ENCODE measurements at places on chromosomes 7 and 10.

DNA sequence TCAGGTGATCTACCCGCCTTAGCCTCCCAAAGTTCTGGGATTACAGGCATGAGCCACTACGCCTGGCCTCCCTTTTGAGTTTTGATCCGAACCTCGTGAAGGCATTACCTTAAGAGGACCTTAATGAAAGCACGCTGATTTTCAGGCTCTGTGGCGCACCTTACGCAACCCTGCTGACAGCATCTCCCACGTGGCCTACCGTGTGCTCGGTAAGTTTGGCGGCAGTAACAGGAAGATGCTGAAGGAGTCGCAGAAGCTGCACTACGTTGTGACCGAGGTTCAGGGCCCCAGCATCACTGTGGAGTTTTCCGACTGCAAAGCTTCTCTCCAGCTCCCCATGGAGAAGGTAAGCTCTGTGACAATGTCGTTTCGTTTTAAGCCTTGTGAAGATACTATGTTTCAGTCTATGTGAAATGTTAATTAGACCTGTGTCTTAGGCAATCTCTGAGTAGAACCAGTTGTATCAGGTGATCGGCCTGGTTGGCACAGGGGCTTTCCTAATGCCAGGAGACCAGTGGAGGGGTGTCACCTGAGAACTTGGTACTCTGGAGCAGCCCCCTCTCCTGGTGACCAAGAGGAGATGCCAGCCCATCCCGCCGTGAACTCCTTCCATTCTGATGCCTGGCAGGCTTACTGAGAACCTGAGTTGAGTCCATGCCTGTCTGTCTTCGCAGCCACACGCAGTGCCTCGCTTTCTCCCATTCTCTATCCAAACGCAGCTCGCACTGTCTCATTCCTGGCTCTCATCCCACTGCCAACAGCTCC lies 43.5 kb downstream of the TRRAP start:
- no peak for DNase-seq

DNA sequence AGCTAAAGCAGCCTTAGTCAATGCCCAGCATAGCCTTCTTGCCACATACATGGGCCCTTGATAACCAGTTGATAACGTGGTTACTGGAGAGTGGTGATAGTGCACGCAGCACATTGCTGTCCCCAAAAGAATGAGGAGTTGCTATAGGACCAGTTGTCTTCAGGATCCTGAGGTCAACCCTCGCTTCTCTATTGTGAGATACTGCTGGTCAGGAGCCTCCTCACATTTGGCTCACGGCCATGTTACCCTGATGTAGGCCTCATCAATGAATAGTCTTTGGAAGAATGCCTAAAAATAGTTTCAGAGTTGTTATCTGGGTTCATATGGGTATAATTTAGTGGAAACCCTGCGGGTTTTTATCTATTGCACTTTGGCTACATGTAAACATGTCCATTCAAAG lies 230.7 kb downstream of the VTI1A start:
- no peak for DNase-seq

DNA sequence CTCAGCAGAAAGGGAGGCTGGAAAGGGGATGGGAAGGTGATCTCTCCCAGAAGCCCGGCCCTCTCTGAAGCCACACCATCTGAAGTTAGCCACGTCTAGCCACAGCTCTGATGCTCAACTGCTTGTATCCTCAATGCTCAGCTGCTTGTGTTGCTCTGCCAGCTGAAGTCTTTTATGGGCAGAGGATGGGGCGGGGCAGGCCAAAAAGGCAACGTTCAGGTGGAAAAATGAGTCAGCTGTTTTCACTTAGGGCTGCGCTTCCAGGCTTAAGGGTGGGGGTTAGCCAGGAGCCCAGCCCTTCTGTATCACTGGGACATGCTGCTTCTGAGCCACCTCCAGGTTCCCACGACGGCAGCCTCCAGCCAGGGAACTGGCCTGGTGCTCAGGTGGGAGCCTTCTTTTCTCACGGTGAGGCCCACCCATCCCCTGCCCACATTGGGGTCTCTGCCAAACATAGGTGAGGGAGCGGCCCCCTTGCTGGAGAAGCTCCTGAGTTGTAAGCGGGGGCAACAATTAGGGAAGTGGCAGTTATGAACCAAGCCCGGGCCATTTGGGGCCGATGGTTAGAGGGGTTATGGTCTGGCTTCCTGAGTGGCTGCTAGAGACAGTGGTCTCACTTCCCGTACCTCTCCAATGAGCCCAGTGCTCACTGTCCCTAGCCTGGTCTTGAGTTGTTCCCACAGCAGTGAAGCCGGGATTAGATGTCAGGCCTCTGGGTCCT lies 44.9 kb upstream of the CNPY1 start:
- no peak for DNase-seq

GRCh38 chr10:78250313-78251015 lies 216.8 kb downstream of the RPS24 start:
- DNase-seq, result no peak

- DNase-seq, result no peak
Measured at GRCh38 chr7:26155531-26156375, 3.8 kb downstream of the NFE2L3 start.

DNA sequence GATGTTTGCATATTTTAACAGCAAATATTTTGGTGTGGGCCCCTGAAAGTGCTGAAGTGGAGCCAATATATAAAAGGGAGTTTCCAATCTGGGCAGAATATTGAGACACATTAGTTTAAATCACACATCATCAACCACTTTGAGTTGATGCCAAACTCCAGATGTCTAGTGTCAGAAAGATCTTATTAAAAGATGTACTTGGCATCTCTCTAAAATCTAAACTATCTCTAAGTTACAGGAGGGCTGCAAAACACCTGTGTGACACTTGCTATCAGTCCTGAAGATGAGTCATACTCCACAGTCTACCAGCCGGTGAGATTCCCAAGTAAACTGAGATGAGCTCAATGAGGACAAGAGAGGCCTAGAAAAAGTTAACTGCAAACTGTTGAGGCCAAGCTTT lies 11.4 kb downstream of the JAZF1 start:
- no peak for DNase-seq

GRCh38 chr10:21329995-21330627 lies 195.4 kb downstream of the SKIDA1 start:
- no peak for DNase-seq

DNA sequence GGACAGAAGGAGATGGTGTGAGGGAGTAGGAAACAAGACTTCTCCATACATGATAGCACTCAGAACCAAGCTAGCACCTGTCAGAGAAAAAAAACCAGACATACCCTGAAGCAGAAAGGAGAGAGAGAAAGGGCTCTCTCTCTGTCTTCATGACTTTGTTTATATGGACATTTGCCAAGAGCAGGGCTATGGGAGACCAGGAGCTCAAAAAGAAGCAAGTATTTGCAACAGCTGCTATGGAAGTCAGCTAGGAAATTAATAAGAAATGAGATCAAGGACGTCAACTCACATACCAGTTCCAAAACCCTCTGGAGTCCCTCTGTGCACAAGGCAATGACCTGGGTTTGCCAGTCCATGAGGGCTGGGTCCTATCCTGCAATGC lies 111.6 kb downstream of the SGMS1 start:
- DNase-seq, result no peak

- DNase-seq, result no peak
Measured at GRCh38 chr7:5700391-5700985, 81.0 kb downstream of the RNF216 start.

GRCh38 chr10:126062131-126063032 lies 166.0 kb downstream of the FANK1 start:
- no peak for DNase-seq

DNA sequence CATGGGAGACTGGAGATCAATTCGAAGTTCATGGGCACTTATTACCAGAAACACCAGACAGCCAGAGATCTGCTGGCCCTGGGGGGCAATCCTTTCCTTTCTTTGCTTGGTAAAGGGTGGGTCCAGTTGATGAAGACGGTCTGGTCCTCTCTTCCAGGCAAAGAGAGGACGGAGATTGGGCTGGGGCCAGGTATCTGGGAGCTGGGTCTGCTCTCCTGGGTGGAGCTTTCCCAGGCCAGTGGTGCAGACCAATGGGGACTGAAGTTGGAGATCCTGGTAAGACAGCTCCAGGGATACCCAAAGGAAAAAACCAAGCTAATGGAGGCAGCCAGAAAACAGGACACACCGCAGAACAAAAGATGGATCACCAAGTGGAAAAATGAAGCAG lies 18.3 kb downstream of the NOD1 start:
- no peak for DNase-seq

DNA sequence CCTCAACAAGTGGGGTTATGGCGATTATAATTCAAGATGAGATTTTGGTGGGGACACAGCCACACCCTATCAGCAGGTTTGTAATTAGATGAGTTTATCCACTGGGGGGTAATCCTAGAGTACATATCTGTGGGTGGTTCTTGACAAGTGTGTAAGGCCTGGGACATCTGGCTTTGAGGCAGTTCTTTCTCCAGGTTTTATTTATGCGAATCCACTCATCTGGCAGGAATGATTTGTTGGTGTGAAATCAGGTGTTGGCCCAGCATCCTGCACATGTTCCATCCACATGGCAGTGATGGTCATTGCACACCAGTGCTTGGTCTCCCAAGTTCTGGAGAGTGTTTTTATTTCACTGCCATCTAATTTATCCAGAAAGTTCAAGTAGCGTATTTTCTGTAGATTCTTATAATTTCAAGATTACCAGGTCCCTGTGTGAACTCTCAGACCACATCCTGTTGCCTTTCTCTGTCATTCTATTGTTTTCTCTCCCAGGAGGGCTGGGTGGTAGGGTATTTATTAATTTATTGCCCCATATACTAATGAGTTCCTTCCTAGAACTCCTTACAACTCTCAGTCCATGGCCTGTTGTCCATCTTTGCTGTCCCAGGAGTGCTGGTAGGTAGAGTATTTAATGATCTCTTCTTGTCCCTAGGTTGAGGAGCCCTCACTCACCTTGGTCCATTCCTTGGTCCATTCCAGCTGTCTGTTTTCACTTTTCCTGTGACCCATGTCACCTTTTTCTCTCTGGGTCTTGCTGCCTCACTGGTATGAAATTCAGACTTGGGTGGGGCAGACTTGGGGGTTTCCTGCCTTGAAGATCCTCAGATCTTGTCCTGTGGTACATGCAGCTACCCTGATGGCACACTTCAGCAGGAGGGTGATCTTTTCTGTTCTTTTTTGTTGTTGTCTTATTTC lies 10.4 kb downstream of the RALA start:
- no peak for DNase-seq

- DNase-seq, result no peak
Measured at GRCh38 chr10:127757033-127757432, 20.0 kb downstream of the FOXI2 start.

DNA sequence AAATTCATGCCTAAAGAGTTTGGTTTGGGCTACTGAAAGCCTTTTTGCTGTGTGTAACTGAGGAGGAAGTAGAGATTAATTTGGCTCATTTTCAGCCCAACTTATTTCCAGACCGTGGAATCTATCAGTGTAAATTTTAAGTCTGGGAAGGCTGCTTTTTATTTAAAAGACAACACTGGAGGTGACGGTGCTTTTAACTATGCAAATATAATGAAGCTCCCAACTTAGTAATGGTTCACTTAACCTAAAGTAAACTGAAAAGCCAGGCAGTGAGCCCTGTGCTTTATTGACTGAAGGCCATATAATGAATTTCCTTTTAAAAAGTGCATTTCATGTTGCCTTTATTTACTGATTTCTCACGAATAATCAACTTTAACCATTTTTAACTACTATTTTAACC lies 127.2 kb downstream of the NPY start:
- no peak for DNase-seq

DNA sequence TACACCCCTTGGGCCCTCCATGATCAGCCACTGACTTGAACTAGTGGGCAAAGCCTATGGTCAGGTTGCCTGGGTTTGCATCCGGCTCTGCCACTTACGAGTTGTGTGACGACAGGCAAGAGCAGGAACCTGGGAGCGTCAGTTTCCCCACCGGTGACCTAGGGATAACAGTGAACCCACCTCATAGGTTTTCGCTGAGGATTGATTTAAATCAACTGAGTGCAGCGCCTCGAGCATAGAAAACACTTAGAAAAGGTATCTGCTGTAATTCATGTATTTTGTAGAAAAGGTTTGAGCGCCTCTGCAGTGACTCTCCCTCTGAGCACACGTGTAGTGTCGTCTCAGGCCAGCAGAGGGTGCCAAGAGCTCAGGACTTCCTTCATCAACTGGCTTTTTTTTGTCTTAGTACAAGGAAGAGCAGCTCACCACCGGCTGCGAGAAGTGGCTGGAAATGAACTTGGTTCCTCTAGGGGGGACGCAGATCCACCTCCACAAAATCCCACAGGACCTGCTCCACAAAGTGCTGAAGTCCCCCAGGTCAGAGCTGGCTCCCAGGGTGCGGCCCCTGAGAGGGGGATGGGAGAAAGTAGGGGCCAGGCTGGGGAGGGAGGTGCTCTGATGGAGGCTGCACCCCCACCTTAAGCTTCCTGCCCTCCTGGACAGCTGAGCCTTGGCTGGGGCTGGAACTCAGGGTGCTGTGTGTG lies 27.7 kb downstream of the BTBD16 start:
- DNase-seq, result peak; percentile 57

GRCh38 chr10:78225594-78225993 lies 191.9 kb downstream of the RPS24 start:
- DNase-seq, result no peak

- DNase-seq, result no peak
Measured at GRCh38 chr10:125656523-125656922, 26.4 kb downstream of the TEX36 start.

GRCh38 chr10:87605628-87606251 lies 53.9 kb upstream of the PAPSS2 start:
- DNase-seq, result no peak

DNA sequence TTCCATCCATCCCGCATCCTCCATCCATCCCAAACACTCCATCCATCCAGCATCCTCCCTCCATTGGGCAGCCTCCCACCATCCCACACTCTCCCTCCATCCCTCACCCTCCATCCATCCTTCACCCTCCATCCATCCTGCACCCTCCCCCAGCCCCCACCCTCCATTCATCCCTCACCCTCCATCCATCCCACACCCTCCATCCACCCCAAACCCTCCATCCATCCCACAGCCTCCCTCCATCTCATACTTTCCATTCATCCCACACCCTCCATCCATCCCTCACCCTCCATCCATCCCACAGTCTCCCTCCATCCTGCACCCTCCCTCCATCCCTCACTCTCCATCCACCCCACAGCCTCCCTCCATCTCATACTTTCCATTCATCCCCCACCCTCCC lies 60.4 kb downstream of the FOXI2 start:
- no peak for DNase-seq

DNA sequence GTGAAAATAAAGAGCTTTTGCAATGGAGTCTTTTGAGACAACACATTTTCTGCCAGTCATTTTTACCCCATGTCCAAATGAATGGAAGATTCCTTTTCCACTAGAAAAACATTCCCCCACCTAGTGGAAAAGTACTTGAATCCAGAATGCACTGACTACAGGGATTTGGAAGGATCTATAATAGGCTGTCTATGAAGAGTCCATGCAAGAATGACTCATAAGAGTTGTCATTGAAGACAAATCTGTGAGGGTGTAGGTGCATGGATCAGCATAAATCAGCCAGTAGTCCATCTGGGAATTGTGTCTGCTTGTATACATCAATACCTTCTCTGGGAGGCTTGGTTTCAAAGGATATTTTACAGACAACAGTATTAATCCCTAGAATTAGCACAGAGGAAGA lies 32.5 kb upstream of the TRUB1 start:
- DNase-seq, result no peak

- no peak for DNase-seq
Measured at GRCh38 chr10:75771606-75772005, 340.2 kb downstream of the LRMDA start.
